T1000 (cell line): ENCODE measurements at places on chromosomes 16 and 17.

- DNase-seq: no peak
Measured at GRCh38 chr16:48542020-48542473, 67.9 kb downstream of the N4BP1 start.

- DNase-seq: no peak
Measured at GRCh38 chr17:59160157-59161025, 4.8 kb downstream of the PRR11 start.

DNA sequence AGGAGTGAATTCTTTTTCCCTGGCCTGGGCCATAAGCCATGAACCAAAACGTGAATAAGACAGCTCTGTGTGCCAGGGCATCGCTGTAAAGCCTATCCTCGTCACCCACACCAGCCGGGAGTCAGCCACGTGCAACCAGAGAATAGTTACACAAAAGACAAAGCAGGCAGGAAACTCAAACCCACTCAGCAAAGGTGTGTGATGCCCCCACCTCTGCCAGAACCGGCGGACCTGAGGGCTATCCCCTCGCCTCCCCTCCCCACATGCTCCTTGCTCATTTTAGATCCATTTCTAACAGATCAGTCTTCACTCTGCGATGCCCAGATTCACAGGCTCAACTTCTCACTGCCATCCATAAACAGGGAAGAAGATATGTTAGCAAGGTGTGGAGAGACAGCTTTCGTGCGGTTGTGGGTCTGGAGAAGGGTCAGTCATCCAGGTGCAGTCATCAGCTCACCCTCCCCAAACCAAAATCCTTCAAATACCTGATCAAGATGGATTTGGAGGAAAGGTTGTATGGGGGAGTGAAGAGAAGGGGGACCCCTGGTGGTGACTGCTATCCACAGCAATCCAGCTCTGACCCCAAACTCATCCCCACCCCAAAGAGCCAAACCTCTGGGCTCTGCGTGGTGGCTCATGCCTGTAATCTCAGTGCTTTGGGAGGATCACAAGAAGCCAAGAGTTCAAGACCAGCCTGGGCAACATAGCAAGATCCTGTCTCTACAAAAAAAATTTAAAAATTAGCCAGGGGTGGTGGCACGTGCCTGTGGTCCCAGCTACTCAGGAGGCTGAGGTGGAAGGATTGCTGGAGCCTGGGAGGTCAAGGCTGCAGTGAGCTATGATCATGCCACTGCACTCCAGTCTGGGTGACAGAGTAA is 219.2 kb downstream of the C16orf78 start:
- no peak for DNase-seq

GRCh38 chr16:12215277-12216105 is 239.0 kb downstream of the SNX29 start:
- DNase-seq: no peak

- DNase-seq: no peak
Measured at GRCh38 chr17:66885417-66885816, 50.5 kb downstream of the CACNG5 start.

- no peak for DNase-seq
Measured at GRCh38 chr16:14365200-14365851, 264.7 kb downstream of the PARN start.

GRCh38 chr17:32111141-32111771 is 31.0 kb upstream of the RHOT1 start:
- no peak for DNase-seq

DNA sequence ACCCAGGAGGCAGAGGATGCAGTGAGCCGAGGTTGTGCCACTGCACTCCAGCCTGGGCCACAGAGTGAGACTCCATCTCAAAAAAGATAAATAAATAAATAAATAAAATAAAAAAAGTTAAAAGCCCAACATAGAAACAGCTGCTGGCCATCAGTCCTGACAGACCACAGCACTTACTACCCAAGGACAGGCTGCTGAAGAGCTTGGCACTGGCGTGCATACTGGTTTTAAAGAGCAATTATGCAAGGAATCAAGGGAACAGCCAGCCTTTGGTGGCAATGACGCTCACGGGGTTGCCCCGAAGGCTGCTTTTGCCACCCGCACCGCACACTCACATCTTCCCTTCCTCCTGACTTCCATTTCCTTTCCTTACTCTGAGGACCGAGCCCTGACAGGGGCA is 4.2 kb downstream of the PLD6 start:
- no peak for DNase-seq

DNA sequence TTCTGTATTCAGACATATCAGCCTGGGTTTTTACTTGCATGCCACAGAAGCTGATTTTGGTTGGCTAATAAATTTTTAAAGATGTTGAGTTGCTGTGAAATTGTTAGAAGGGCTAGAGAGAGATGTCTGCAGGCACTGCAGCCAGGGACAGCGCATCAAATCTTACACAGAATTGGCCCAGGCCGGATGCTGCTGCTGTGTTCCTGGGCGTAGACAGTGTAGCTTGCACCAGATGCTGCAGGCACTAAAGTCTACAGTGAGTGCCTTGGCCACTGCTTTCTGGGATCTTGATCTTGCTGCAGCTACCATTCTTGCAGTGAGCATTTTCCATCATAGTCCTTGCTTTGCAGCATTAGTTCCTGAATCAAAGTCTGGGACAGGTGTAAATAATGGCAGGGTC is 169.9 kb downstream of the SPECC1 start:
- DNase-seq: no peak

- no peak for DNase-seq
Measured at GRCh38 chr16:79217375-79218011, 383.0 kb downstream of the MAF start.

DNA sequence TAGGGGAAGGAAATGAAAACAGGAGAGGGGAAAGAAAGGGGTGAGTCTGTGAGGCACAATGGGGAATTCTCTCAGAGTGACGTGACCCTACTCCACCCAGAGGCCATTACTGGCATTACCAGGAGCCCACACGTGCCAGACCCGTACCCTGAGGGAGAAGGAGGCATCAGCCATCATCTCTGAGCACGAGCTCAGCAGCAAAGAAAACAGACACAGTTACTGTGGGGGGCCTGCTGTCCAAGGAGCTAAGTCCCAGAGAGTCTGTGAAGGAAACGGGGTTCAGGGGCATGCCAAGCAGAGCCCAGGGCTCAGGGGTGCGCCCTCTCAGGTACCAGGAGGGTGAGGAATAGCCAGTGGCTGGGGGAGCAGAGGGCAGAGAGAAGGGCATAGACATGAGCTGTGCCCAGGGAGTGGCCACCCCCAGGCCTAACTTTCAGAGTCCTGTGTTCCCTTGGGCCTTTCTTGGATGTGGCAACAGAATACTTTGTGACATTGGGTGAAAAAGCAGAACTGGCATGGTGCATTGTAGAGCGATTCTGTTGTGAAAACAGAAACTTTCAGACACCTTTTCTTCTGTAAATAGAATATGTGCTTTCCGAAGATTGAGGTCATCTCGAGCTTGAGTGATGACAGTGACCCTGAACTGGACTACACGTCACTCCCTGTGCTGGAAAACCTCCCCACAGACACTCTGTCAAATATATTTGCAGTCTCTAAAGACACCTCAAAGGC is 11.3 kb downstream of the TAF1C start:
- DNase-seq: no peak

DNA sequence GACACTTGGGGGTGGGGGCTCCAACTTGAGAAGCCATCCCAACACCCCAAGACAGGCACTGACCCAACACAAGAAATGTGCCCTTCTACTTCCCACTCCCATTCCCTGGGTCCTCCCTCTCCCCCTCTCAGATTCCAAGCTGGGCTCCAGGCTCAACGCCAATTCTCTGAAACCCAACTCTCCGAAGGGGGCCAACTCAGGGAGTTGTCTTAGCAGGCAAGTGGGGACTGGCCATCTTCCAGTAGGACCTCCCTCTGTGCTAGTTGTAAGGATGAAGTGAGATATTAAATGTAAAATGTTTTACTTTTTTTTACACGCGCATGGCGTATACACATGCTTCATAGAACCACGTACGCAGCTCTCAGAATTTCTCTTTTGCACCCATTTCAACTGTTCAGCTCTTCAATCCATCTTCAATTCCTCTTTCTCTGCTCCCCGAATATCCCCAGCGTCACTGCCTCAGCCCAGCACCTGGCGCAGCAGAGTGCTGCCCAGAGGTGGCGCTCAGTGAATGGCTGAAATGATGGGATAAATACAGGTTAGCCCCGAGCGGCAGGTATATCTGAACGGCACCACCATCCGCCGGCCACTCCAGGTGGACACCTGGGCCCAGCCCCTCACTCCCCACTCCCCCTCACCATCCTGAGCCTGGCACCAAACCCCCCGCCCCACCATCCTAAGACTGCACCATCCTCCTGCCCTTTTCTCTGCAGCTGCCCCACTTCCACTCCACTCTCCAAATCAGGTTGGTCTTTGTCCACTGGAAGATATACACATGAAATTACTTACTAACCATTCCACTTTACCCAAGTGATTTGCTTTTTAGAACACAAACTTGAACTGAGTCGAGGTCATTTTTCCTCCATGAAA is 43.9 kb upstream of the TNRC6C start:
- no peak for DNase-seq

DNA sequence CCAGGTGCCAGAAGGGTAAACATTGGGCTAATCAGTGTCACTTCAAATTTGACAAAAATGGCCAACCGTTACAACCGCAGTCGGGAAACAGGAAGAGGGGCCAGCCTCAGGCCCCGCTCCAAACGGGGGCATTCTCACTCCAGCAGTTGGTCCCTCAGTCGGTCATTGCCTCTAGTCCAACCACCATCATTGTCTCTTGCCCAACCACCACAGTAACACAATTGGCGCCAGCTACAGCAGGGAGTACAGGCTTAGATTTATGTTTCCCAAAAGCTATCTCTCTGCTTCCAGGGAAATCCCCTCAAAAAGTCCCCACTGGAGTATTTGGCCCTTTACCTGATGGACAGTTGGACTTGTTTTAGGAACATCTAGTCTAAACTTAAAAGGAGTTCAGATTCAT is 20.3 kb downstream of the ALOX15B start:
- no peak for DNase-seq

DNA sequence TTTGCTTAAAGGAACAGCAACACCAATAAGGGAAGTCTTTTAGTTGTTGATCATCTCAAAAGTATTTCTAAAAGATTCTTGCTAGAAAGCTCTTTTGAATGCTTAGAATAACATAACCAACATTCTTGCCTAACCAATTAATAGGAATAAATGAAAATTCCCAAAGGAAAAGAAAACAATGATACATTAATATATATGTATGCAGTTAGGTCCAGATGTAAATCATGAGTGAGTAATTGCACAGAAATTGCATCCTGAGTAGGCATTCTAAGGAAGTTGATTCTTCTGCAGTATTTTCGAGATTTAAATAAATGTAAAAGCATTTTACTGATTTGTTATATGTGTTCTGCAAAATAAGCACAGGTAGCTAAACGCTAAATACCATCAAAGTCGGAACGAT is 22.1 kb downstream of the COX10 start:
- DNase-seq: no peak

GRCh38 chr17:70775679-70776078 is 606.3 kb downstream of the KCNJ2 start:
- DNase-seq: no peak

- DNase-seq: no peak
Measured at GRCh38 chr17:42697108-42697811, 14.9 kb downstream of the CNTNAP1 start.

- no peak for DNase-seq
Measured at GRCh38 chr16:50781518-50781917, 39.6 kb downstream of the CYLD start.

- DNase-seq: no peak
Measured at GRCh38 chr16:14476183-14476582, 153.9 kb downstream of the PARN start.

DNA sequence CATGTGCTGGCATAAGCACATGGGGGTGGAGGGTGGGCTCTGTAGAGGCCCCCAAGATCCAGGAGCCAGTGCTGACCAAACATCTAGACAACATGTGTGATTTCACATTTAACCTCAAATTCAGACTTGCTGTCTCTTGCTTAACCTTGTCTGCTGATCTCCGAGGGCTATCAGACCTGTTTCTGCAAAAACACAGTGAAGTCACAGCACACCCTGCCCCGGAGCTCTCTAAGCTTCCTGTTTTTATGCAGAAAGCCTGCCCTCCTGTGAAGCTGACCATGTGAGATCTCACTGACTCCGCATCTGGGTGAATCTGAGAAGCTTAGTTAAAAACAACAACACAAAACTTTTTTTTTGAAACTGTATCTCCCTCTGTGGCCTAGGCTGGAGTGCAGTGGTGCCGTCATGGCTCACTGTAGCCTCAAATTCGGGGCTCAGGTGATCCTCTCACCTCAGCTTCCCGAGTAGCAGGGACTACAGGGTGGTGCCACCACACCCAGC is 6.6 kb upstream of the DPEP2 start:
- no peak for DNase-seq

DNA sequence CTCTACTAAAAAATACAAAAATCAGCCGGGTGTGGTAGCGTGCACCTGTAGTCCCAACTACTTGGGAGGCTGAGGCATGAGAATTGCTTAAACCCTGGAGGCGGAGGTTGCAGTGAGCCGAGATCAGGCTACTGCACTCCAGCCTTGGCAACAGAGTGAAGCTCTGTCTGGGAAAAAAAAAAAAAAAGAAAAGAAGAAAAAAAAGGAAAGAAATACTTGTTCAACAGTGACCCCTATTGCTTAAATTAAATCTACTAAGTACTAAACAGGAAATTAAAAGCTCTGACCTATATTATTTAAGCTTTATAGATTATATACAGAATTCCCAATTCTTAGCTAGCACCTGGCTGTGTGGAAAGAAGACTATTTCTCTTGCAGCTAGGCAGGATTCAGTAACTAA is 48.9 kb downstream of the FBXL20 start:
- DNase-seq: no peak

GRCh38 chr16:4046221-4046620 is 70.0 kb downstream of the ADCY9 start:
- DNase-seq: no peak

DNA sequence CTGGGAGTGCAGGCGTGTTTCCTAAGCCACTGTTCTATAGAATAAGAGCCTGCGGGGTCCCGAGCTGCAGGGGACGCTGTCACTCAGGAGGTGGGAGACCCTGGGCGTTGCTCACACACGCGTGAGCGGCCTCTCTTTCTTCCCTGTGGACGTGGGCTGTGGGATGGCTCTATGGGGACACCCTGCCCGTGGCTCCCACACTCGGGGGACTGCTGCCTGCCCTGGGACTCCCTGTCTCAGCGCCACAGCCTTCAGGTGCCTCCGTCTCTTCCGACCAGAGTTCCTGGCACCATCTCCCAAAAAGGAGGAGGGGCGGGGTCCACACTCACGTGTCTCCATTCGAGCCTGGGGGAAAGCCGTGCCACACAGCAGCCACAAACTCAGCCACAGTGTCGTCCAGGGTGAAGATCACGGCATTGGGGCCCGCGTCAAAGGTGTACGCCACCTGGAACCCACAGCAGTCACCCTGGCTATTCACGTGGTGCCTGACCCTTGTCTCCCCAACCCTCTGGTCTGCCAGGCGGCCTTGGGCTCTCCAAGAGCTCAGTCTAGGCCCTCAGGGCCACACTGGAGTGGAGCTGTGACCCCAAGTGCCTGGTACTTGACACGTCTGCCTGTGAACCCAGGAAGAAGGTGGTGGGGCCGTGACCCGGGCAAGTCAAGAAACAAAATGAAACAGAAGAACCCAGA is 3.7 kb upstream of the CYBA start:
- DNase-seq: no peak
